ENCODE measurements at places on chromosomes 2 and 18. TPM values are rescaled to one million over a fixed set of nuclear protein-coding genes. Genes with fewer than 3 reads are reported as not detected.
A peak's percentile ranks its signal among the peaks of the same experiment; 100 is the strongest.

The AP1S3 gene
- 3.0 TPM for total RNA-seq

The EGR4 gene
- total RNA-seq: not detected

- DNase-seq: peak; percentile 43
Measured at GRCh38 chr2:95077530-95077825, 44.1 kb downstream of the MRPS5 start.

- peak; percentile 54 for DNase-seq
Measured at GRCh38 chr18:44579028-44579702, 101.5 kb upstream of the SETBP1 start.

DNA sequence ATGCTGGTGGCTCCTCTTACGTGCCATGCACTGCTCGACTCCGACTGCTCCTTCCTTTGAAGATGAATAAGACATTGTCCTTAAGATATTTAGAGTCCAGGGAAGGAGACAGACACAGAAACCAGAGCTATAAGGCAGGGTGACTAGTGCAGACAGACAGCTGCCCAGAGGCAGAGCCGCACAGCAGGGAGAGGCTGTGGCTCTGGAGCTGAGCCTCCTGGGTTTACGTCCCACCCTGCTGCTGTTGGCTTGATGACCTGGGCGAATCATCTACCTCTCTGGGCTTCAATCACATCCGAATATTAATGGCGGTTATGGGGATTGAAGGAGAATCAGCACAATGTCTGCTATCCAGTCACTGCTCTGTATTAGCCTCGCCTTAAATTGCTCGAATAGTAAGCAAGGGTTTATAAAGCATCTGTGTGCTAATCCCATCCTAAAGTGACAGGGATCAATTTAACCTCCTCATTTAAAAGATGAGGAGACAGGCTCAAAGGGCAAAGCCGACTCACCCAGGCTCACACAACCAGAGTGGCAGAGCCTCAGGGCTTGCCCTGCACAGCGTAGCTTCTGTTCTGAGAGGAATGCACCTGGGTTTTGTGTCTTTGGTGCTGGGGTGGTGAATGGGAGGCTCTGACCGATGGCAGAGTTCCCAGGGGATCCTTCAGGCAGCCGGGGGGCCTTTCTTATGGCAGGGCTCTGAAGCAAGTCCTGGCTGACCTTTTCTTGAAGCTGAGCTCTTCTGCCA is 284.1 kb downstream of the MYCN start:
- DNase-seq: no peak

- DNase-seq: no peak
Measured at GRCh38 chr2:137255345-137255744, 490.0 kb downstream of the THSD7B start.

DNA sequence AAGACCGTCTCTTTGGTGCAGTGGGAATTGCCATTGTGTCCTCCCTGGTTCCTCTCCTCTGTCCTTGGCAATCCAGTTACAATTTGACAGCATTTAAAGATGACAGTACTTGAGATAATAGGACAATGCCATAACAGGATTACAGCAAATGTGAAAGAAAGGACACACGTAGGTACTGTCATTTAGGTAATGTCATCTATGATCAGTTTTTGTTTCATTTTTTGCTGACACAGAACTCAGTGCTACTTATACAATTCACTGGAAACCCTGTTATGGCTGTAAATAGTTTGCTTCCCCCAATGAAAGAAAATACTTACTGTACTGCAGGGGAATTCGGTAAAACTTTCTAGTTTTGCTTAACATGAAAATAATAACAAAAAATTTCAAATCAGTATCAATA is 65.2 kb downstream of the BCL11A start:
- no peak for DNase-seq
